ENCODE measurements at places on chromosomes 1 and 21.
A peak's percentile ranks its signal among the peaks of the same experiment; 100 is the strongest.

DNA sequence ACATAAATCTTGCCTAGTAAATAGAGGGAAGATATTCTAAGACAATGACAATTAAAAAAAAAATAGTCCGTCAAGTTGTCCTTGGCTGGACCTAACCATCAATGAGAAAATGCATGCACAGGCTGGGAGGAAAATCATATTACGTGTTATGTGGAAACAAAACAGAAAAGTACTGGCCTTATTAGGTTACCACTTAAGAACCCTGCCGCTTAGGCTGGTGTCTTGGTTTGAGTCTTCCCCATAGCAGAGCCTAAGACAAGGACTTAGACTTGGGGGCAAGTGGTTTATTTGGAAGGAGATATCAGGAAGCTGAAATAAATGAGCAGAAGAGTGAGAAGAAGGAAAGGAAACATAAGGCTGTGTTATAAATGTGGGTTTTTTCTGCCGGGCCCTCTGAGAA, 186.4 kb downstream of the MRPL39 start:
- DNase-seq = no peak

GRCh38 chr1:17084787-17085186, 31.0 kb upstream of the SDHB start:
- DNase-seq = no peak

DNA sequence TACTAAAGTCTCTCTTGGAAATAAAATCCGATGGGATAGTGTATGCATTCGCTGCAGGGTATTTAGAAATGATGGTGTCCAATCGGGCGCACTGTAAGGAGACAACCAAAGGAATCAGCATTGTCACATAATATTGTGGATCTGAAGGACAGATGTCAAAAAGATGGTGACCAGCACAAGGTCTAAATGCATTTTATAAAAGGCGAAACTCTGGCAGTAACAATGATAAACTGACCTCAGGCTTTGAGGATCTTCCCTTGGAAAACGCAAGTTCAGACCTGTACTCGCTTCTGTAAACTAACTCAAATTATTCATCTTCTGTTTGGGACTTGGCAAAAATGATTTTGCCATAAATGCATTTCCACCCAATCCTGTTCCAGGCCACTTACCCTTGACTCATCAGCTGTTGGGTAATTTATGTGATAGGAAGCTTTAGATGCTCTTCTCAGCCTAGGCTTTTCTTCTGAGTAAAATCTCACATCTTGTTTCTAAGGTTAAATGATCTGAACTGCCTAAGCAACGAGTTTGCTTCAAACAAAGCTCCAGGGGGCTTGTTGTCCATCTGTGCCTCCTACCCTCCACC, 33.8 kb downstream of the STPG1 start:
- no peak for DNase-seq

GRCh38 chr1:110606657-110607535, 738 bp upstream of the KCNA2 start:
- DNase-seq = peak; percentile 64

- peak; percentile 23 for DNase-seq
Observed at GRCh38 chr1:12376236-12377045, 146.6 kb downstream of the VPS13D start.

- DNase-seq = no peak
Observed at GRCh38 chr1:173365341-173365740, 111.8 kb upstream of the PRDX6 start.

- no peak for DNase-seq
Observed at GRCh38 chr1:86787621-86788020, 83.2 kb downstream of the SH3GLB1 start.

- DNase-seq = no peak
Observed at GRCh38 chr1:223460566-223461189, 67.5 kb downstream of the CCDC185 start.

- DNase-seq = no peak
Observed at GRCh38 chr1:92587445-92587844, 100.7 kb upstream of the GFI1 start.

- no peak for DNase-seq
Observed at GRCh38 chr1:164515231-164515630, 43.8 kb upstream of the PBX1 start.

GRCh38 chr1:24862775-24863483, 67.1 kb downstream of the RUNX3 start:
- DNase-seq = no peak

DNA sequence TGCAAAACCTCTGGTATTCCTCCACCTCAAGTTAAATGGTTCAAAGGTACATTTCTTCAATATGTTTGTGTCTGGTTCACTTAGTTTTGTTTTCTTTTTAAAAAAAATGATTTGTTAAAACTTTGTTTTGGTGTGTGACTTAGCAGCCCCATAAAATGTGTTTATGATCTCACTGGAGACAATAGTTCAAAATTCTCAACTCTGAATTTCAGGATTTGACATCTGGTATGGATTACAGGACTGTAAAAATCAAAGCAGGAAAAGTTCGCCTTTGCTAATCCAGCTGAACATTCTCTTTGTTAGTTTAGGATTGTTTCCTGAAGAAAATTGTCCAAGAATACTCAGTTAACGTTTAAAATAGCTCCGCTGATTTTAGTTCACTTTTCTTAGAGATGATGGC, 231.7 kb downstream of the HMCN1 start:
- no peak for DNase-seq

- no peak for DNase-seq
Observed at GRCh38 chr1:169117599-169117998, 11.1 kb downstream of the ATP1B1 start.

DNA sequence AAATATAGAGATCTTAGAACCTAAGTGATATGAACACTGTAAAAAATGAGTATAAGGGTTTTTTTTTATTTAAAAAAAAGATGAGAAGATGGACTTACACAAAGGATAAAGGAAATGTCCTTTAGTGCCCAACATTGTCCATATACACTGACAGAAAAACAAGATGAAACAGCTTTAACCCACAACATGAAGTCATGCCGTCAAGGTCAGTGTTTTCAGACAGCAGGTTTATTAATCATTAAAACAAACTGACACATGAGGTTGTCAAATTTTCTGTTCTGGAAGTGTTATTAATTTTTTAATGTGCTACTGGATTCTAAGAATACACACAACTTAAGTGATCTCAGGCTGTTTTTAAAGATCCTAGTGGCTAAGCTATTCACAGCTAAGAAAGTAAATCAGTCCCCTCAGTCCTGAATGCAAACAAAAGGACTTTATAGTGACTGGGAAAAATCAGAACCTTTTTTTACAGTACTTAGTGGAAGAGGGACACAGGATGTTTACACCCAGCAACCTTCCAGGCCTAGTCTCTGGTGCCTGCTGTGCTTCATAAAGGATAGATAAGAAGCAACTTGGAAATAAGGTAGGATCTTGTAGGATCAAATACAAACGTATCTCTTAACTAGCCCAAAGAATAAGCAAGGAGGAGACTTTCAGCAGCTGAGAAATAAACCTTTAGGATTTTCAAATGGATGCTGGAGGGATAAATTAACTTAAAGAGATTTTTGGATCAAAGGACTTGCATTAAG, 21.9 kb upstream of the PKN2 start:
- DNase-seq = no peak

- DNase-seq = peak; percentile 15
Observed at GRCh38 chr1:111948209-111949171, 41.0 kb downstream of the KCND3 start.

GRCh38 chr1:70383483-70383882, 27.6 kb upstream of the CTH start:
- DNase-seq = no peak

GRCh38 chr1:233718057-233718456, 104.2 kb downstream of the KCNK1 start:
- DNase-seq = no peak

GRCh38 chr1:67626861-67627235, 58.2 kb upstream of the GADD45A start:
- DNase-seq = no peak

- no peak for DNase-seq
Observed at GRCh38 chr1:14608308-14608707, 9.8 kb downstream of the KAZN start.

DNA sequence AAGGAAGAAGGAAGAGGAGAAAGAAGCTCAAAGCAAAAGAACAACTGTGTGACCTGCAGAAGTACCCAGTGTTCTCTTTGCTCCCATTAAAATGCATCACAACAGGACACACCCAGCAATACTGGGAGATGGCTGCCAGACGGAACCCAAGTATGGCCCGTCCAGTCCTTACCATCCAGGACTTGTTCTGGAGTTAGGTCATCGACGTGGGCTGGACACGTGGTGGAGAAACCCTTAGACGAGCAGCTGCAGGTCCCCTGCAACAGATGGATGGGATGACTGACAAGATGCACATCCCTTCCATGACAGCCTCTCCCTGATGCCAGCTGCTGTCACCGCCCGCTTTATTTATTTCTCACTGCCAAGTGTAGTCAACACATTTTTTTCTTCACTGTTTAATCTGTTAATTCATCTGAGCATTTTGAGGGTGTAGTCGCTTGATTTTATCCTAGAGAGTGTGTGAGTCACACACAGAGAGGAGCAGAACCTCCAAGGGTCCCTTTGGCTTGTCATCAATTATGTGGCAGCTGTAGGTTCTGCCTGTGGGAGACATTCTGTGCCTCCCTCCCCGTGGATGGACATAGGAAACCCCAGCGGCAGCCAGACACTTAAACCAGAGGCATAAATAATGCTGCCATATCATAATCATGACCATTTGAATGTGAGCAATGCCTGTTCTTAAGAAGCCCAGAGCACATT, 80.9 kb downstream of the ABCA4 start:
- DNase-seq = no peak

DNA sequence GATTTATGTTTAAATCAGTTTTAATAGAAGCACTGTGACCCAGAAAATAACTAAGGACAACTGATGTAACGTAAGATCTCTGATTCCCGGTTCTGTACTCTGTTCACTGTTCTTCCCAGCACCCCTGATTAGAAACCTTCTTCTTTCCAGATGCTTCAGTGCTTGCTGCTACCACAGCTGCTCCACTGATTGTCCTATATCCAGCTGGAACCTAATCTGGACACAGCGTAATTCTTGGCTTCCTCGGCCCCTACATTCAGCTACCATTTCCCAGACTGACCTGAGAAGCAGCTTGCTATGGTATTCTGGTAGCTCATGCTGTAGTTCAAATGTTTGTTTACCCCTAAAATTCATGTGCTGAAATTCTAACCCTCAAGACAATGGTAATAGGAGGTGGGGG, 302.7 kb downstream of the GRIK1 start:
- DNase-seq = no peak
